ENCODE measurements at places on chromosomes 2 and 18. TPM values are rescaled to one million over a fixed set of nuclear protein-coding genes. Genes with fewer than 3 reads are reported as not detected.

- no peak for DNase-seq
Observed at GRCh38 chr2:222708274-222708710, 36.8 kb downstream of the MOGAT1 start.

DNA sequence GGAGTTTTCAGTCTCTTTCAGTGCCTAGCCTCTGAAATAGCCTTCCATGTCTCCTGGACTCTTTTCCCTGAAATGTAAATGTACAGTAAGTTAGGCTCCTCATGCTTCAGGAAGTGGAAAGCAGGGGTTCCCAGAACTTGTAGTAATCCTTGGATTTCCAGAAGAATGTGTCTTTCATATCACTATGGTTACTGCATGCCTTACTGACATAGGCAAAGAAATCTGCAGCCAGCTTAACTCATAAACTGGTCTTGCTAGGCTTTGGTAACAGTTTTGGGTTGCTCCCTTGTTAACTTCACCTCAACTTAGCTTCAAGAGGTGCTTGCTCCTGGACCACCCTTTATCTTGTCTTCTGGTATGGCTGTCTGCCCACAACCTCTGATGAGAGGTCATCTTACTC, 686.8 kb upstream of the DDX18 start:
- DNase-seq = no peak

The POTEC gene
- not detected for total RNA-seq

GRCh38 chr18:60506682-60507081, 134.1 kb upstream of the MC4R start:
- no peak for DNase-seq

The ZNF892 gene
- total RNA-seq = 2.7 TPM

The CNTNAP5 gene
- total RNA-seq = not detected

DNA sequence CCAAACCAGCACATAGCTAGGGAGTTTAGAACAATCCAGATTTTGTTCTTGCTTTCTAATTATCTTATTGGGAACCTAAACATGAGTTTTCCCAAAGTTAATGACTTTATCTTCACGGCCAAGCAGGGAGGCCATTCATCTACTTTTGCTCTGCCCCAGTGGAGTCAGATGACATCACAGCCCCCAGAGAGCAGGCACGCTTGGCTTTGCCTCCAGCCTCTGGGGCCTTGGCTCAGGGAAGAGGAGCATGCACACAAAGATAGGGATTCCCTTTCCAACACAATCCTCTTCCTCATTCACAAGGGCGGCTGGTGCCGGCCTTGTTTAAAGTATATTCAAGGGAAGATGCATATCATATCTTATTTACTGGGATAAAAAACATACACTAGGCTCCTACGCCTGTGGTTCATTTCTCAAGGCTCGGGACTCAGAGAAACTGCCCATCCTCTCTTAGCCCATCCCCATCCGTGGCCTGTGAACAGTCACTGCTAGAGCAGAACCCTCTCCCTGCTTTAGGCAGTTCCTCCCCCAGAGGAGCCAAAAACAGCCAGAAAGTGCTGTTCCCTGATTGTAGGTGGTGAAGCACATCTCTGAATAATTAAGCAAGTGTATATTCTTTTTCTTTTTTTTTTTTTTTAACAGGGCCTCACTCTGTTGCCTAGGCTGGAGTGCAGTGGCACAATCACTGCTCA, 21.2 kb downstream of the TGFA start:
- no peak for DNase-seq

GRCh38 chr2:106869512-106870275, 16.3 kb downstream of the ST6GAL2 start:
- DNase-seq = no peak

- DNase-seq = no peak
Observed at GRCh38 chr2:192675681-192676080, 480.9 kb upstream of the TMEFF2 start.

GRCh38 chr2:64318476-64318748, 135.6 kb upstream of the LGALSL start:
- no peak for DNase-seq

The GKN2 gene
- not detected for total RNA-seq
